ENCODE measurements at places on chromosomes 7 and 10.

- no peak for DNase-seq
These were observed 503.5 kb upstream of the TPK1 start for GRCh38 chr7:145339319-145339718.

- no peak for DNase-seq
These were observed 76.3 kb upstream of the CUX1 start for GRCh38 chr7:101740981-101741725.

GRCh38 chr10:133400624-133401424, 6.9 kb downstream of the MTG1 start:
- DNase-seq: no peak

GRCh38 chr10:24503461-24504320, 220.0 kb downstream of the ARHGAP21 start:
- DNase-seq: no peak

DNA sequence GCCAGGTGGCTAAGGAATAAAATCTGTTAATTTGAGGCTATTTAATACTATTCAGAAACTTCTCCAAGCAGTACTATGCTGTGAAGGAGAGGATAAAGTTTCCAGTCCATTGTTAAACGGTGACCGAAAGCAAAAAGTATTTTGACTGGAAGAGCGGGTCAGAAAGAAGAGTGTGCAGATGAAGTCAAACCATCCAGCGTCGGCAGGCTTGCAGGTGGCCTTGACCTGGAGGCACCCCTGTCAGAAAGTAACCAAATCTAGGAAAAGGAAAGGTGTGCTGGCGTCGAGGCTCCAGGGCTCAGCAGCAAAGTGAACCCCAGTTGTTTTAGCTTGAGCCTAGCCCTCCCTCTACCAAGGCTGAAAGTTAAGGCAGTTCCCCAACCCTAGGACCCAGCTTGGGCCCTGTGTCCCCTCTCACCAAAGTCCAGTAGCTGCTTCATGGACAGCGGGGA, 544 bp downstream of the PDK4 start:
- no peak for DNase-seq

GRCh38 chr7:94423863-94424735, 29.4 kb downstream of the COL1A2 start:
- no peak for DNase-seq

GRCh38 chr7:92778972-92779371, 57.4 kb downstream of the CDK6 start:
- no peak for DNase-seq

DNA sequence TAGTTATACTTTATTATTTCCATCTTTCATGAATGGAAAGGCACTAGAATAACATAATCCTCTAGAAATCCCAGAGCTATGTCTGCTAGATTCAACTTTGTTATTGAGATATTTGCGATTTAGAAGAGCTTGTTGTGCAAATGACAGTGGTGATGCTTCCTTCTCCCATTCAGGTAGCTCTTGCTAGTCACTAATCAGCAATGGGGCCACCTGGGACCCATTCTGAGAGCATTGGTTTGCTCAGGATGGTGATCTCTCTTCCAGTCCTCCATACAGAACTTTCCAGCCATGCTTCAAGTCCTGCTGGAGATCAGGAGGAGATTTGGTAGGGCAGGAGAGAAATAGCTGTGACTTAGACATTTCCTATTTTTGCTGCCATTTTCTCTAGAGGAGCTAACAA, 65.8 kb upstream of the WNT16 start:
- DNase-seq: no peak

DNA sequence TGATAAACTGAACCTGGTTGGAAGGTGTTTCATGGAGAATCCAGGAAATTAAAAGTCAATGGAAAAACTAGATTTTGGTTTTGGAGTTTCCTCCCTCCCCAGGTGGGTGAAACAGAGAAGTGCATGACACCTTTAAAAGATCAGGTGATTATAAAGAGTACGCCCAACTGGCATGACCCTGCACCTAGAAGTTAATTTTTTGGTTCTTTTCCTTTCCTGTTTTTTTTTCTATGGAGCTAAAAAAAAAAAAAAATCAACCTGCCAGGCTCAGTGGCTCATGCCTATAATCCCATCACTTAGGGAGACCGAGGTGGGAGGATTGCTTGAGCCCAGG, 7.9 kb downstream of the GJD4 start:
- DNase-seq: no peak

GRCh38 chr7:34838329-34838728, 180.3 kb downstream of the NPSR1 start:
- no peak for DNase-seq

GRCh38 chr7:100823140-100823525, 4.2 kb downstream of the EPHB4 start:
- DNase-seq: no peak

DNA sequence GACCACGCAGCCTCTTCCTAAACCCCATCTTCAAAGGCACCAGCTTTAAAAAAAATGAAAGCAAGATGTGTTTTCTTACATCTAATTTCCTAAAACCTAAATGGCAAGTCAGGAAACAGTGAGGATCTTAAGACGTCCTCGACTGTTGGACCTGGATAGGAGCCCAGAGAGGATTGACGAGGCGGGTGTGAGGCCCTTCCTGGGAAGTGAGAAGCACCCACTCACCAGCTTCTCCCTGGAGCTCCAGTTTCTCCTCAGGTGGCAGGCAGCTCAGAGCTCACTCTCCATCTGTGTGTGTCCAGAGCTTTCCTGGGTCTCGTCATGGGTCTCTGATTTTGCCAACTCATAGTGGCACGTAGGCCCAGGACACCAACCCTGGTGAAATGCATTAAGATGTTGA, 614.0 kb upstream of the AUTS2 start:
- no peak for DNase-seq

- DNase-seq: no peak
These were observed 821.2 kb downstream of the CNTNAP2 start for GRCh38 chr7:146937836-146938235.

GRCh38 chr10:67602268-67602950, 93.6 kb downstream of the CTNNA3 start:
- no peak for DNase-seq

DNA sequence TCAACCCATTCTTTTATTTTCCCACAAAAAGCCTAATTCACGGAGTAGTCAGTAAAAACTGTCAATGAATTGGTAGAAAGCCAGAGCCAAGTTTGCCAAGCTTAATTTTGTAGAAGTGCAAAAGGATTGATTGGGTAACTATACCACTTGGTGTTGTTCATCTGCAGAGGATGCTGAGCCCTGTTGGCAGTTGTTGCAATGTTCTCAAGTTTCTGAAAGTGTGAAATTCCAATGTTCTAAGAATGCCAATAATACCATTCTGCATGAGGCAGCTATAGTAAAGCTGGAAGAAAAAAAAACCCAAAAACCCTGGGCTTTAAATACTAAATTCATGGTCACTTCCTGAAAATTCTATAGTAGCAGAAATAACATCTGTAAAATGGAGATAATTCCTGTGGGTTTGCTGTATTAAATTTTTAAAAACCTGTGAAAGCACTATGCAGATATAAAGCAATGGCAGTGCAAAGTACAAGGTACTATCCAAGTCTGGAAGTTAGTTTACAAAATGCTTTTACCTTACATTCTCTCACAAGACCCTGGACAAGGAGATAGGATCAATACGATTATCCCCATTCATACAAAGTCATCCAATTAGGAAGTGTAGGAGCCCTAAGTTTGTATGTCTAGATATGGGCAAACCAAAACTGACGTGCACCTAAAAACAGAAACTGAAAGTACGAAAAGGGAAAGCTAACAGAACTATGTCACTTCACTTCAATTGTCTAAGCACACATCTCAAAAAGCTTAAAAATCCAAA, 6.0 kb upstream of the PON1 start:
- DNase-seq: no peak

Data from effector memory CD8-positive, alpha-beta T cell (primary cell).